NCI-H2029 (cell line): ENCODE measurements at places on chromosomes 7 and 10.
A peak's percentile ranks its signal among the peaks of the same experiment; 100 is the strongest.

DNA sequence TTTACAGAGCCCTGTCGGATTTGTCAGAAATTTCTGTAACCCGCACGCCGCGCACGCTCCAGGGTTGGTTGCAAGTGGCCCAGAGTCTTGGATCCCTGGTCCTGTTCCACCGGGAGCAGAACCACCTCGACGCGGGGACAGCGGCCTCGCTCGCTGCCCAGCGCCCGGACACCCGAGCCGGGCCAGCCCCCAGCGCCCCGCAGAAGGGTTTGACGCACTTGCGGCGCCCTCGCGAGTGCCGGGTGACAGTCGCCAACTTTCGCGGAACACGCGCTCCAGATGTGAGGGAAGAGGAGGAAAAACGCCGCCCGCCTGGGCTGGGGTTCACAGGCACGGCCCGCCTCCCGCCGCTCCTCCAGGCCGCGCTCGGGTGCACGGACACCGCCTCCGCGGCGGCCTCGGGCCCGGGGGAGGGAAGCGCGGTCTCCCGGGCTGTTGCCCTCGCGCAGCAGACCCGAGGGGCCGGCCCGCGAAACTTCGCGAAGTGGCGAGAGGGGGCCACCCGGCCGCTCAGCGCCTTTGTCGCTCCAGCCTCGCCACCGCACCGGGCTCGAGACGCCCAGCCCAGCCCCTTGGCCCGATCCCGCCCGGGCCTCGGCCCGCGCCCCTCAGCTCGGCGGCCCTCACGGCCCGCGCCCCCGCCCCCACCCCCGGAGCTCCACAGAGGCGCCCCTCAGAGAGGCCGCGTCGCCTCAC is 514 bp downstream of the RNF216 start:
- no peak for DNase-seq

GRCh38 chr7:55524558-55525310 is 47.6 kb downstream of the VOPP1 start:
- DNase-seq = no peak

- DNase-seq = no peak
Observed at GRCh38 chr10:80372675-80373074, 16.1 kb downstream of the DYDC2 start.

DNA sequence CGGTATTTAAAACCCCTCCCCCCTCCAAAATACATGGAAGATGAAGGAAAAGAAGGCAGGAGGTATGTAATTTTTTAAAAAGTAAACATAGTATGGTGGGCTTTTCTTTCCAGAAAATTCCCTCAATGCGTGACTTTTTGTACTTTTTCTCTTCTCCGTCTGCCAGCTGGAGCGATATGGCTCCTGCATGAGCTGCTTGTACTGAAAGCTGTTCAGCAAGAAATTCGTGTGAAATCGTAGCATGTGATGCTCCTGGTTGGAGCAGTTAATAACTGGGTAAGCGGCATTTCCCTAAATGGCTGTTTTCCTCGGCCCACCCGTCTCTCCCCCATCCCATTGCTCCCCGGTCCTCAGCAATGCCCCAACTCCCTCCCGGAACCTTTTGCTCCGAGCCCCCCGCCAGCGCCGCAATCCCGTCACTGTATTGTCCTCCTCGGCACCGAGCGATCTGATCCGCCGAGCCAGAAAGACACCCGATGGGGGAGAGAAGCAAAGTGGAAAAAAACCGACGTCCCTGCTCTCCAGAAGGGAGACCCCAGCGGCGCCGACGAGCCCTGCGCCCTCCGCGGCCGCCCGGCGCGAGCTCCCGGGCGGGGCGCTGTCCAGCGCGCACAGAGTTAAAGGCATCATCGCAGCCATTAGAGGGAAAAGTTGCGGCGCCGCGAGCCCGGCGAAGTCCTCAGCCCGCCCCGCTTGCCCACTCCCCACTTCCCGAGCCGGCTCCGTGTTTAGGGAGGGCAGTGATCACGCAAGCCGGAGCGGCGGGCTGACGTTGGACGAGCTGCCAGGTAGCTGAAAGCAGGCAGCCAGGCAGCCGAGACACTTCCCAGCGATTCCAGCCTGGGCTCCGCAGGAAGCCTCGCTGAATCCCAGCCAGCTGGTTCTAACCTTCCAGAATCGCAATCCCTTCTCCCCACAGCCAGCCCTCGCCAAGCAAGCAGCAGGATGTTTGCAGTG is at the start of gene VSTM2A:
Gene VSTM2A (plus strand): TSS at position 707 of the 957 bp plus-strand sequence. CDS start 356 bp downstream, outside the sequence.
- DNase-seq = peak; percentile 69

DNA sequence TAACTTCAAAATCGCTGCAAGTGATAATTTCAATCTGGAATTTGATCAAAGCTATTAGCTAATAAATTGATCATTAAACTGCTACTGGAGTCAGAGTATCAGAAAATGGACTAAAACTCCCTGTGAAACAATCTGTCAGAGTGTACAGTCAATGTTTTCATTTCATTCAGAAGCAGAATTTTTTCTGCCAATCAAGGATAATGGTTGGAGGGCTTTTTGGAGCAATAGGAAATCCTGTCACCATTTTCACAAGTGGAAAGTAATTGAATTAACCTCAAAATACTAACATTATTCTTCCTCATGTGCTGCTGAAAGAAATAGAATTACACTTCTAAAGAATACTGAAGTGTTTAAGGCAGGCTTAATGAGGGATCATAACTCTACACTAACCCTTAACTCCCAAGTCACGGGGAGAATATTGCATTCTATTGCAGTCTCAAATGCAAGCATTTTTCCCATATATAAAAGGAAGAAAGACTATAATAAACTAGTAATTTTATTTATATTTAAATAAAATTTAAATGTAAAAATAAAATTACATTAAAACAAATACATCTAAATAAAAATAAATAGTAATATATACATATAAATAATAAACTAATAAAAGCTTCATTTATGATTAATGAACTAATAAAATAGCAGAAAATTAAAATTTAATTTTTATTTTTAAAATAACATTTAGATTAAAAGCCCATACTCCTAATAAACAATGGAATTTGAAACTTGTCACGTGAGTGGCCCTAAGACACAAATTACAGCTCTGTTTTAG is 67.1 kb downstream of the SEMA3E start:
- no peak for DNase-seq

DNA sequence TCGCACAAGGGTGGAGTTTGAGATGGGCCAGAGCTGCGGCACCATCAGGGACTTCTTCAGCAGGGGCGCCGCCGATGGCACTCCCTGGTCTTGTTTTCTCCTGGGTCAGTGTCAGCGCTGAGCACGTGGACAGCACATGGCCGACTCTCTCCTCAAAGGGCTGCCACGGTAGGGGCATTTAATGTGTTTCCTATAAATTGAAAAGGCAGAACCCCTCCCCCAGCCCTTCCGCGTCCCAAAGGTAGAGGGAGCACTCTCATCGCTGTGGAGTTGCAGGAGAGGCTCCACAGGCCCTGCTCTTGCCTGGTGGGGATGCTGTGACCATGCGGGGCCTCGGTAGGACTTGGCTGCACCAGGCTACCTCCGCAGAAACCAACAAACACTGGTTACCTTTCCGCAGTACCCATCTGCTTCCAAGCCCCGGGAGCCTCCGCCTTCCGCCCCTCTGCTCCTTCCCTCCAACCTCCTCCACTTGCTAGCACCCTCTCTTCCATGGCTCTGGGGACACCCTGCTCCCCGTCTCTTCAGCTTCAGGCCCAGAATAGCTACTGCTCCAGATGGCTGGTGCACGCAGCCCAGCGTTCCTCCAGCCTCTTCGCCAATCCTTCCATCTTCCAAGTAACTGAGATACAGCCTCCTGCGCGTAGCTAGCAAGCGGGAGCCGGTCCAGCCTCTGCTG is 166.3 kb upstream of the ADCY1 start:
- DNase-seq = no peak

DNA sequence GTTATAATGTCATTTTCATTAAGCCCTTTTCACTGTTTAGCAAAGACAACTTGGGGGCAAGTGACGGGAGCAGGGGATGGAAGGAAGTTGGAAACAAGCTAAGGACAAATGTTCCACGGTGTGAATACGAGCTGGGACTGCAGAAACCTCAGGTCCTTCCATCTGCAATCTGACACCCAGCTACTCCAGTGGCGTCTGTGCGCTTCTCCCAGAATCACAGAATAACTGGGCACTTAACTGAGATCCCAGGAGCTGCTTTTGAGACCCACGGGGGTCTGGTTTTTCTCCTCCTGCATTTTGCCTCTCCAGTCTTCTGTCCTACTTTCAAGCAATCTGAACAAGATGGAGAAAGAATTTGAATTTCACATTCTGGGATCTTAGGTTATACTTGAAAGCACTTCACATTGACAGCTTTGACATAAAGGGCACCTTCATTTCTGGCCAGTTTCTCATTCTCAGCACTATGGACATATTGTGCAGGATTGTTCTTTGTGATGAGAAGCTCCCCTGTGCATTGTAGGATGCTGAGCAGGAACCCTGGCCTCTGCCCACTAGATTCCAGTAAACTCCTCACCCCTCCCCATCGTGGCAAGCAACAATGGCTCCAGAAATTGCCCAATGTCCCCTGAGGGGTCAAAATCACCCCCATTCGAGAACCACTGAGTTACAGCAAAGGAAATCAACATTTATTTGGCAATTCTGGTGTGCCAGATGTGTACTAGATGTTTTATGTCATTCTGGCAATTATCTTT is 194.1 kb downstream of the CACNB2 start:
- DNase-seq = no peak

DNA sequence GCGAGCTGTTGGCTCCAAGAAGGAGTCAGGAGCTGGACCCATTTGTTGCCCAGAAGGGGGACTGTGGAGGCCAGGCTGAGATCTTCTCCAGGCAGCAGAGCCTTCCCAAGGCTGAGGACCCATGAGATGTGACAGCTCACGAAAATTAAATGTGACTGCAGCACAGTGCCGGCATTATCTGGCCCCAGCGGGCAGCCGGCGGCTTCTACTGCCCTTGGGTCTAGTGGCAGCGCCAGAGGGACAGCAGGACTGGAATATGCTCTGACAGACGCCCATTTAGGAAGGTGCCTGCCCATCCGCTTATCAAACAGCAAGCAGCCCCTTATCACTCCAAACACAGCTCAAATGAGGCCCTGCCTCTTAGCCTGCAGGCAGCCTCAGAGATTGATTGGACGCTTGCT is 122.9 kb upstream of the LYZL2 start:
- no peak for DNase-seq

GRCh38 chr10:93454736-93455135 is 27.4 kb downstream of the MYOF start:
- no peak for DNase-seq

- no peak for DNase-seq
Observed at GRCh38 chr10:132304756-132305509, 2.8 kb downstream of the STK32C start.

GRCh38 chr7:51731075-51731474 is 414.5 kb upstream of the COBL start:
- no peak for DNase-seq

- no peak for DNase-seq
Observed at GRCh38 chr10:93873420-93874115, 20.2 kb upstream of the SLC35G1 start.

GRCh38 chr7:14639801-14640200 is 262.8 kb downstream of the DGKB start:
- peak; percentile 83 for DNase-seq

DNA sequence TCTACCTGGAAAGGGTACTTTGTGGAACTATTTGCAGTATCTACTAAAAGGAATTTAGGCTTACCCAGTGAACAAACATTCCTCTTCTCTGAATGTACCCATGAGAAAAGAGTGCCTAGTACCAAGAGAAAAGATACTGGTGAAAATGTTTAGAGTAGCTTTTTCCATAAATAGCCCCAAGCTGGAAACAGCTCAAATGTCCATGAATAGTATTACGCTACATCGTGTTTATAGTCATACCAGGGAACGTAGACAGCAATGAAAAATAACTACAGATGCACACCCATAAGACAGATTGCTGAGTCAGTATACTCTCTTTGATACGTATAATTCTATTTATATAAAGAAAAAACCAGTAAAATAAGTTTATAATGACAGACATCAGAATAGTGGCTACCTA is 285.9 kb downstream of the KLF6 start:
- DNase-seq = no peak

GRCh38 chr10:132480356-132480755 is 57.2 kb upstream of the INPP5A start:
- DNase-seq = no peak

- no peak for DNase-seq
Observed at GRCh38 chr7:153081496-153081895, 321.9 kb downstream of the ACTR3B start.

DNA sequence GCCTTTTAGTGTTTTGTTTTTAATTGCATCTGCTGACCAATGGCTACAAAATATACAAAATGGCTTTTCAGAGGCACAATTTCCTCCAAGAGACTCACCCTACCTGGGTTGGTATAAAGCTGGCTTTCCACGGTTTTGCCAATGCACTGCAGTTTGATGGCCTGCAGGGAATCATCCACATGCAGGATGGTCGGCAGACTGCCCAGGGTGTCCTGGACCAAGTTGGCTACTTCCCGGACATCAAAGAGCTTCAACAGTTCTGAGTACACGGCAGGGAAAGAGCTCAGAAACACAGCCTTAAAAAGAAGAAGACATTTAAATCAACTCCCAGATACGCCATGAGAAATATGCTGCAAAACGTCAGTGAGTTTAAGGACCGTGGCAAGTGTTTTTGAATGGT is 301.0 kb upstream of the IMMP2L start:
- DNase-seq = no peak

- DNase-seq = no peak
Observed at GRCh38 chr10:70752571-70752970, 32.6 kb downstream of the TBATA start.

- peak; percentile 60 for DNase-seq
Observed at GRCh38 chr7:131521651-131522163, 34.7 kb downstream of the PODXL start.

GRCh38 chr10:66604195-66604594 is 321.6 kb upstream of the LRRTM3 start:
- DNase-seq = no peak

DNA sequence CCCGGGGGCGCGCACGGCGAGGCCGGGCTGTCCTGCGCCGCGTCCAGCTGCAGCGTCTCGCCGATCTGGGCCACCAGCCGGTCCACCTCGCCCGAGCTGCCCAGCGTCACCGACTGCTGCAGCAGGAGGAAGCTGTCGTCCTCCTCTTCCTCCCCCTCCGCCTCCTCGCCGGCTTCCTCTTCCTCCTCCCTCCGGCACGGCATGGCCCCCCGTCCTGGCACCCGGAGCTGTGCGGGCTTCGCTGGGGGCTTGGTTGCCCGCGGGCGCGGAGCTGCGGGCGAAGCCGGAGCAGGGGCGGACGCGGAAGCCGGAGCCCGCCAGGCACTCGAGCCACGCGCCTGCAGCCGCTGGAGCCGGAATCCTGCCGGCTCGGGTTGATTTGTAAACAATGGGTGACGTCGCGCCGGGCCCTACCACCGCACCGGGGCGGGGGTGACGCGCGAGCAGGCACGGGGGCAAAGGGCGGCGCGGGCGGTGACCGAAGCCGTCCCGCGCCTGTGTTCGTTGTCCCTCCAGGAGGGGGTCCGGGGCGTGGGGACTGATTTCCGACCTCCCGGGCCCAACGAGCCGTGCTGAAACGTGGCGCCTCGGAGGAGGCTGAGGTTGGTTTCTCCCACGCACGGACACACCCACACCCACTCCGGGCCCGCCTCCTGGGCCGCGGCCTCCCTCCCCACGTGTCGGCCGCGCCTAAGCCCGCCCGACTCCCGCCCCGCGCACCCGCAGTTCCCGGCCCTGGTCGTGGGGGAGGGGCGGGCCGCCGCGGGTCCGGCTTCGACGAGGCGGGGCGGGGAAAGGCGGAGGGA is at the start of gene FRAT2:
Gene FRAT2 (minus strand): TSS at position 360 of the 806 bp plus-strand sequence. CDS start 157 bp downstream, at position 203.
- peak; percentile 55 for DNase-seq
